ENCODE measurements at places on chromosomes 1 and 21.

DNA sequence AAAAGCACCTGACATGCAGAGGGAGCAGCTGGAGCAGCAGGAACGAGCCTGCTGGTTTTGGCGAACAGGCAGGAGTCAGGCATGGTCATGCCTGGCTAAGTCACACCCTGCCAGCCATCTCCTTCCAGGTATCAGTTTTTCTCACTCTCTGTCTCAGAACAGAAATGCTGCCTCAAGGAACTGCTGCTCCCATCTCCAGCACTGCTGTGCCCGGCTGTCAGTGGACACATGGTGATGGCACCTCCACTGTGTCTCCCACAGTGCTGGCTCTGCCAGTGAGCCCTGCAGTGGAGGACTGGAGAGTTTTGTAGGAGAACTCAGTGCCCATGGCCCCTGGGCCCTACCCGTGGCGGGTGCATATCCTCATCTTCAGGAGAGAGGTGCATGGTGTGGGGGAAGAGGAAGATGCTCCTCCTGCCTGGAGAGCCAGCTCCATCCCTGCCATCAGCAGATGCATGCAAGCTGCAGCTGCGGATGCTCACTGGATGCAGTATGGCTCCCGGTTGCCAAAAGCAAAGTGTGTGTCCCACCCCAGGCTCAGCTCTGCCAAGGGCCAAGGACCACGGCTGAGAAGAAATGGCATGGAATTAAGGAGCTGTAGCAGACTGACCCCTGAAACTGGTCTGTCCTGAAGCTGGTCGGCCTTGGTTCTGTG, 114.7 kb downstream of the GRIK3 start:
- DNase-seq = no peak

DNA sequence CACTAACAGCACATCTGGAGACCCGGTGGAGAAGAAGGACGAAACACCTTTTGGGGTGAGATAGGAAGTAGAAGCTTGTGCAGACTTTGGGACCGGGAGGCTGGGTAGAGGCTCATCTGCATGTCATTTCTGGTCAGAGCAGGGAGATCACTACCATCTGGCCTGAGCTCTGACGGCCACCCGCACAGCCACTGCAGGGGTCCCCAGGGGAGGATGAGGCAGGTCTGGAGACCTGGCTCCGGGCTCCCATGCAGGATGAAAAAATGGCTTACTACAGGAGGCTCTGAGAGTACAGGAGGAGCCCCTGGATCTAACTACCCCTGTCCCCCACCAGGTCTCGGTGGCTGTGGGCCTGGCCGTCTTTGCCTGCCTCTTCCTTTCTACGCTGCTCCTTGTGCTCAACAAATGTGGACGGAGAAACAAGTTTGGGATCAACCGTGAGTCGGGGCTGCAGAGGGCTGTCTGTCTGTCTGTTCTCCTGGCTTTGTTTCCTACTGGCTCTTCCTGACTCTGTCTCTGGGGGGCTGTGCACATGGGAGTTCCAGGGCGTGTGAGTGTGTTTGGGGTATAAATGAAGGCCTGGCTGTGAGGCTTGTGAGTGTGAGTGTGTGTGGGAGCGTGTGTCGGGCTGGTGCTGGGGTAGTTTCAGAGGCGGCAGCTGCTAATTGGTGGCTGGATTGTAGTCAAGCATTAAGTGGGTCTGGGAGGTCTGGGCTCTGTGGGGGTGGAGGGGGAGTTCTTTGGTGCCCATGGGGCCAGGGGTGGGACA, 14.1 kb downstream of the NTRK1 start:
- no peak for DNase-seq

DNA sequence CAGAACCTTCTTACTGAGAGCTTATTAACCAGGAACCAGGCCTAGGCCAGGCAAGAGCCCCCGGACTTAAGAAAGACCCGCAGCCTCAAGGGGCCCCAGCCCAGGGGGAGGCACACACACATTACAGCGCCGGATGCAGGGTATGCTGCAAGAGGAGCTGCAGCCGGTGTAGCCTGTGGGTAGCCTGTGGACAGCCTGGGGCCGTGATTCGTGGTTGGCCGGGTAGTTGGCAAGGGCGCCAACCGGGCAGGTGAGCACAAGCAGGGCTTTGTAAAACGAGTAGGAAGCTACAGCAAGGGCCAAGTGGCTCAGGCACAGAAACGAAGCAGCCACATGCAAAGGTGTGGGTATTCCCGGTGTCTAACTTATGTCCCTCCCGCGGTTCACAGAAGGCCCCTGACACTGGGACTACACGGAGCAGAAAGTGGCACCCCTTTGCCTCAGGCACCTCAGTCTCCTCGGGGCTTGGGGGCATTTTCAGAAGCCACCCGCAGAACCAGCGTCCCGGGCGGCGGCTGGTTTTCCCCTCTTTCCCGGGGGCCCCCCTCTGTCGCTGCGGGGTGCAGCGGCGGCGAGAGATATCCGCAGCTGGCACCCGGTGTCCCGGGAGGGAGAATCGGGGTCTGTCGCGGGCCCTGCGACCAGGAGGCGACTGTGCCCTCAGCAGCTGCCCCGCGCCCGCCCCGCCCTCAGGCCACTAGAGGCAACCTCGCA, 40.8 kb downstream of the KIAA1614 start:
- DNase-seq = no peak

- DNase-seq = no peak
Observed at GRCh38 chr1:89629146-89629545, 3.8 kb upstream of the LRRC8C start.

GRCh38 chr21:35316933-35317332, 267.8 kb upstream of the RUNX1 start:
- DNase-seq = no peak

DNA sequence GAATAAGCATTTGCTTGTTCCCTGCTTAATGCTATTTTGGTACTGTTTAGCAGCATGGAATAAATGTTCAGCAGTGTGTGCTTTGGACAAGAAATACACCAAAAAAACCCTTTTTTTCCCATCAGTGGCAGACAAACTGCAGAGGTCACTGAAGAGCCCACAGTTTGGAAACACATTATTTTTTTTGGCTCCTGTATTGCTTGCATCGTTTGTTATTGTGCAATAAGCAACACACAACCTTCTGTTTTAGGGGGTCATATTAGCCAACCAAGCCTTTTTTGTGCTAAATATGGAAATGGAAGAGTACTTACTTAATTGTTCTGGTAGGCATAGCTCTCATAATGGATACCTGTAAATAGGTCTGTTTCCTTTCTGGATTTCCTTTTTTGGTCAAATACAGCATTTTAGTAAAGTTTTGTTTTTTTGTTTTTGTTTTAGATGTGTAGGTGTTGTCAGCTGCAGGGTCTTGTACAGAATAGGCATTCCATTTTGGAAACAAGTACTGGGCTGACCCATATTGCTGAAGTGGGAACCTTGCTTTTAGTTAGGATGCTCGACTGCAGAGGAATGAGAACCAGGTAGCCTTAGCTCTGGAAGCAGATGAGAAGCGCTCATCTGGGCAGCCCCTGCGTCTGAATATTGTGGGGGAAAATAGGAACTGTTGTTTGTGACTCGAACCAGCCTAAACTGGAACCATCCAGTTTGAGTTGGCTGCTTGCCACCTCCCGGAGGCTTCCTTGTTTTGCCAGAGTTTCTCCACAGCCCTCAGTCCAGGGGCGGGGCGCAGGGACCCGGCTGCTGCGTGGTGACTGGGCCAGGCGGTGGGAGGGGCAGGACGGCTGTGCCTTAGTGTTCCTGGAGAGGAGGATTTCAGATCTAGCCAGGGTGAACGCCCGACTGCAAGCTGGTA, 38.4 kb downstream of the SPEN start:
- DNase-seq = no peak

DNA sequence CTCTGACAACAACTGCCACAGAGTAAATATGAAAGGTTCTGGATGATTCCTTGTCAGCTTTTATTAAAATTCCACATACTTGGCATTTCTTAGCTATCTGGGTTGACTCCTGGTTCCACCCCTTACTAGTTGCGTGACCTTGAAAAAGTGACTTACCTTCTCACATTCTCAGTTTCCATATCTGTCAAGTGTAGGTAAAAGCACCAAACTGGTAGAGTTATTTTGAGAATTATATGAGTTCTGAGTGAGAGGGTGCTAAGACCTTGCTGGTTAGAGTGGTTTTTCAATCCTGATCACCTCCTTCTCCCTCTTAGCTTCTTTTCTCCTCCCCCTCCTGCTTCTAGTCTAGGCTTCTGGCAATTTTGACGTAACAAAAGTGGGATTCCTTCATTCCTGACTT, 83.4 kb upstream of the ABCD3 start:
- no peak for DNase-seq

DNA sequence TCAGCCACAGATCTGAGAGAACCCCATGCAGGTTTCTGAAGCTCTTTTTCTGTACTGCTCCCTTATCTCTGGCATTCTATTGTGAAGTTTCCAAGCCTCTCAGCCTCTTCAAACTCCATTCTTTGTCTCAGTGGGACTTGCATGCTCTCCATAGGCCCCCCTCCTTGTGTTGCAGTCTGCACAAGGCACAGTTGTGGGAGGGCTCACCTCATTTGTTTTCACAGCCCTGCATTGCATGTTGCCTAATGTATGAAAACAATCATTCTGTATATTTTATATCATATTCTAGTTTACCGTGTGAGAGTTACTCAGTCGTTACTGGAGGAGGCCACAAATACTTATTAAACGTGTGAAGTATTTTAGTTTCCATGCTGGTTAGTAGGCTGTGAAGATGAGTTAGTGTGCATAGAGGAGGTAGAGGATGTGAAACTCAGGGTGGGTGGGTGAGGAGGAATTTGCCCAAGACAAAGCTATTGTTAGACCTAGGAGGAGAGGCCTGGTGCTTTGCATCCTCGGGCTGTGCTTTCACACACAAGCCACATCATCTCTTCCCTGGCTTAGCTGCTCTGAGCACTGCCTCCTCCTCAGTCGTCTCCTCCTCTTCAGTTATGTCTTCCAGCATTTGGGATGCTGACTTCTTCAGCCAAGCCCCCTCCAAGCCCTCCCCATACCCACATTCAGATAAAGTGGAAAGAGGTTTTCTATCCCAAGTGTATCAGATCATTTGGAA, 7.8 kb upstream of the CHI3L2 start:
- DNase-seq = peak; percentile 67

- DNase-seq = no peak
Observed at GRCh38 chr1:245990315-245991022, 516.6 kb downstream of the SMYD3 start.

- DNase-seq = peak; percentile 40
Observed at GRCh38 chr1:180262628-180263488, 32.8 kb downstream of the LHX4 start.

- no peak for DNase-seq
Observed at GRCh38 chr1:101005871-101006270, 19.7 kb downstream of the DPH5 start.

- peak; percentile 77 for DNase-seq
Observed at GRCh38 chr1:98048244-98048643, 127.4 kb upstream of the DPYD start.

DNA sequence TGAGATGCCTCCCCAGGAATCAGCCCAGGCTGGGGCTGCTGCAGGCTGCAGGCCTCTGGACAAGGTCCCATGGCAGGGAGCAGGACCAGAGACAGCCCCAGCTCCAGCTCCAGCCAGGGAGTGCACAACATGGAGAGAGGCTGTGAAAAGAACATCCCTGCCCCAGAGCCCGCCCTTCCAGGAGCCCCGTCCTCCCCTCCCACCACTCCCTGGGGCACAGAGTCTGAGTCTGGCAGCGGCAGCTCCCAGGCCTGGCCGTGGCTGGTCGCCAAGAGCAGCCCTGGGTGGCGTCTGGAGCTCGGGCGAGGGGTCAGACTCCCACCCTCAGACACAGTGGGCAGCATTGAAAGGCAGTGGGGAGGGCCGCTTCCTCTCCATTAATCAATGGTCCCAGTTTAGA, 37.8 kb downstream of the MEGF6 start:
- no peak for DNase-seq

DNA sequence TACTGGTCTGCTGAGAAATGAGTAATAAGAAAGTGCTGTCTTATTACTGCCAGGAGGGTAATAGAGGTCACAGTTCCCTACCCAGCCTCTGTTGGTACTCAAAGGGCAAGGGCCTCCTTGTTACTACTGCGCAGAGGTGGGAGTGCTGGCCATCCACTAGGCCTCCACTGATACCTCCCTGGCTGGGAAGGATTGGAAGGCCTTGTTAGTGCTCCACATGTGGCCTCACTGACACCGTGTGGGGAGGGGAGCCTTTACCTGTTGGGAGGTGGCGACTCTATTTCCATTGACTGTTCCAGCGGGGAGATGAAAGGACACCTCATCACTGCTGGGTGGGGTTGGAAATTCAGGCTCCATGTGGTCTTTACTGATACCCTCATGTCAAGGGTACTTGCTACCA, 57.8 kb upstream of the USP24 start:
- DNase-seq = no peak

GRCh38 chr21:44767834-44768831, 33.5 kb downstream of the UBE2G2 start:
- DNase-seq = no peak

DNA sequence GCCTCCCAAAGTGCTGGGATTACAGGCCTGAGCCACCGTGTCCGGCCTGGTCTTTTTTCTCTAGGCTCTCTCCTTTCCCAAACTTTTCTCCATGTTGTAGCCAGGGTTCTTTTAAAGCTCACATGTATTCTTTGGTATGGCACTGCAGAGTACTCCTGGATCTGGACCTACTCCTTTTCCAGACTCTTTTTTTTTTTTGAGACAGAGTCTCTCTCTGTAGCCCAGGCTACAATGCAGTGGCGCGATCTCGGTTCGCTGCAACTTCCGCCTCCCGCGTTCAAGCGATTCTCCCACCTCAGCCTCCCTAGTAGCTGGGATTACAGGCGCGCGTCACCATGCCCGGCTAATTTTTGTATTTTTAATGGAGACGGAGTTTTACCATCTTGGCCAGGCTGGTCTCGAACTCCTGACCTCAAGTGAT, 602 bp upstream of the MED18 start:
- no peak for DNase-seq

DNA sequence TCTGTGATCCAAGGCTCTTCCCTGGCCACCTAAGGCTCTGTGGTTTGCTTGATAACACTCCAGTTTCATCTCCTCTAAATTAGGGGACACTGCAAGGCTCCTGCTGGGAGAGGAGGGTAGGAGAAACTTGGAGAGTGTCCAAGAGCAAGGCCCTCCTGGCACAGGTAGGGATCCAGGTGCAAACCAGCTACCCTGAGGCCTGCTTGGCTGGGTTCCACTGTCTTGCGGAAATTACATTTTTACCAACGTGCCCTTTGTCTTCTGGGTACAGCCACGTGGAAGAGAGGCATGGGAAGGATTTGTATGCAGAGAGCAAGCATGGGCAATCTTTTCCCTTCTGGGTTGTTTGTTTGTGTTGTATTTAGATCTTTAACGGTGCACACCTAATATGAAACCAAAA, 132.5 kb downstream of the PRDM2 start:
- no peak for DNase-seq

DNA sequence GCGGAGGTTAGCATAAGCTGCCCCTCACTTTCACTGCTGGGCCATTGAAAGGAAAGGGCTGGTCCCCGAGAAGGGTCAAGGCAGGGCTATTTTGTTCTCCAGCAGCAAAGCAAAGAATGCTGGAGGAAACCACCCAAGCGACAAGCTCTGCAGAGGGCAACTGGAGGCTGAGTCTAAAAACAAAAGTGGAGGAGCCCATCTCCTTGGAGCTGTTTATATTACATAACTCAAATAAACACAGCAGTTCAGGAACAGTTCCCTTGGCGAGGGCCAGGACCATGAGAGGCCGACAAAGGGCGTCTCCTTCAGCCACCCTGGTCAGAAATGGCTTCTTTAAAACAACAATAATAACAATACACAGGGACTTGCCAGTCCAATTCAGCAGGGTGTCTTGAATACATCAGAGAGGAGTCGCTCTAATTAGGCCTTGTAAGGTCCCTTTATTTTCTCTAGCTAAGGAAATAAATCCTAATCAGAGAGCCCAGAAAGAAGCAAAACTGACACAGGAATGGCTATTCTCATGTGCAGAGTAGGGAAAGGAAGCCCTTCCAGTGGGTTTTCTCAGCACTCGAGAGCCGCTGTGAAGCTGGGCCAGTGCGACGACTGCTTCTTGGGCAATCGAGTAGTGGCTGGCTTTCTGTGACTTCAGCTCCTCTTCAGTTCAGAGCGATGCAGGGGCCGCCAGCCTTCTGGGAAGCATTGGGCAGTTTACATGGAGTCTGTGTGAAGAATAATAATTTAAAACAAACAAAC, 57.0 kb upstream of the TARBP1 start:
- no peak for DNase-seq

Data from activated CD8-positive, alpha-beta memory T cell treated with anti-CD3 and anti-CD28 coated beads, Interleukin-2, amount 50 U/mL, for 48 hours (primary cell).